ENCODE measurements at places on chromosomes 7 and 10.

DNA sequence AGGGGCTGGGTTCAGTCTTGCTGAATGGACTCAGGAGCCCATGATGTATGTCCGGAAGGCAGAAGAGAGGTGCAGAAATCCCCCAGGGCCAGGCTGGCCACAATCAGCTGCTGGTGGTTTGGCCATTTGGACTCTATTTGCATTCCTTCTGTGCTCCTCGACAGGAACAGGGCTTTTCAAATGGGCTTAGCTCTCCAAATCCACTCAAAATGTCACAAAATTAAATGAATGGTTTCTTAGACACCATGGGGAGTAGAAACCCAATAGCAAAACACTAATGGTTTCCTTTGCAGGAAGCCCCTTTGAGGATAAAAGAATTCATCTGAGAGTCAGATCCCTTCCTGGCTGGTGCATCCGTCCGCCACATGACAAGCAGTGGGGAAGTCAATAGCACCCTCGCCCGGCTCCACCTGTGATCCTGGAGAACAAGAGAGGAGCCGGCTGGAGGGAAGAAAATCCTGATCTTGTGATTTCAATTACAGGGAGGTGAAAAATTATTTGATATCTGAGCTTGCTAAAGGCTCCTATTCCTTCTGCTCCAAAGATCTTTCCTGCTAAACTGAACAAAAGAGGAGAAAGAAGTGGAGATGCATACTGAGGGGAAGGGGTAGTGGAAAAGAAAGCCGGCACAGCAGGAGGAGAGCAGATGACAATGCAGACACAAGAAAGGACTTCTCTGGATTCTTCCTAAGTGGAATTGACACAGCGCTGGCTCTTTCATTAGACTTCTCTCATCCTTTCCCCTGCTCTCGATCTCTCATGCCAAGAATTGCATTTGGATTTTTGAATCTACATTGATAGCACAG lies 190.7 kb downstream of the C7orf25 start:
- DNase-seq, result no peak

- DNase-seq, result no peak
Measured at GRCh38 chr7:38367301-38367890, 94.0 kb upstream of the TARP start.

DNA sequence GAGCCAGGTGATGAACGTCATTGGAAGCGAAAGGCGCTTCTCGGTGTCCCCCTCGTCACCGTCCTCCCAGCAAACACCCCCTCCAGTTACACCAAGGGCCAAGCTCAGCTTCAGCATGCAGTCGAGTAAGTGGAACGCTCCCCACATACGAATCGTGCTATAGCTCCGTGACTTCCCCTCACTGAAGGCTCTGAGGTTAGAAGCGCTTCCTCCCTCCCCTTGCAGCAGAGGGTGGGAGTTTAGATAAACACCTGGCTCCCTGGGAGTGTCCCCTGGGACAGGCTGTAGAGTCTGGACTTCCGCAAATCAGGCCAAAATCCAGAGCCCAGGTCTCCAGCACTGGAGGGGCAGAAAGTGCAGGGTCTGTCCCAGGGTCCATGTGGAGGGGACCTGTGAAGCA lies 105.0 kb upstream of the NPS start:
- DNase-seq, result no peak

DNA sequence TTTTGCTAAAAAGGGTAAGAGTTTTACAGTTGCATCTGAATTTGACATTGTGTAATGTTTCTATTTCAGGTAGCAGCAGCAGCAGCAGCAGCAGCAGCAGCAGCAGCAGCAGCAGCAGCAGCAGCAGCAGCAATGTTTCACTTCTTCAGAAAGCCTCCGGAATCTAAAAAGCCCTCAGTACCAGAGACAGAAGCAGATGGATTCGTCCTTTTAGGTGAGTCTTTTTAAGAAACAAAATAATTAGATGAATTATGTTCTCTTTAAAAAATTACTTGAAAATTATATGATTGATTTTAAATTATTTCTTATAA lies 32.6 kb downstream of the UMAD1 start:
- DNase-seq, result no peak

DNA sequence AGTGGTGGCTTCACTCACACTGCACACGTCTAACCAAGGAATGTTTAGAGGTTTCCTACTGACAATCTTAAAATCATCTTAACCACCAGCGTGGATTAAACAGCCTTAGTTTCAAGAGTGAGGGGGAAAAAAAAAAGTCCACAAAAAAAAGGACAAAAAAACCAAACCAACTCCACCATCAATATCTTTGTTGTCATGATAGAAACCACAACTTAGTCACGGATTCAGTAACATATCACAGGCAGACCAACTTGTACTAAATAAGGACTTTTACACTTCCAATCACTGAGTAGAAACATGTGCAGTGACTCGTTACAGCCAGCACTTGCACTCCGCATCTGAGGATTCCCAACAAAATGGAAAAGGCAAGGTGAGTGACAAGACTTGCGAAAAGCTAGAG lies 46.5 kb downstream of the FAM171A1 start:
- no peak for DNase-seq

DNA sequence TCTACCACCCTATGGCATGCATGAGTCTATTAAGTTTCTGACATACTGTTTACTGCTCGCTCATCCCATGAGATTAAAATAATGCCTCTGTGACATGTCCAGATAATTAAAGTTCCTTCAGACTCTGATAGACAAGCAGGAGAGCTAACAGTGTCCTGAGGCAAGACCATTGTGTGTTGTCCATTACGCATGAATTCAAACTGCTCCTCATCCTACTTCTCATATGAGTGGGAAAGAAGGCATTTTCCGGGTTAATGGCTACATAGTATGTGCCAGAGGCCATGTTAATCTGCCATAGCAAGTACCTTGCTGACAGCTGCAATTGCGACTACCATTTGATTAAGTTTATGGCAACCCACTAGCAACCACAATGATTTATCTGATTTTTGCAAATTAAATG lies 113.3 kb downstream of the GNAI1 start:
- DNase-seq, result no peak

DNA sequence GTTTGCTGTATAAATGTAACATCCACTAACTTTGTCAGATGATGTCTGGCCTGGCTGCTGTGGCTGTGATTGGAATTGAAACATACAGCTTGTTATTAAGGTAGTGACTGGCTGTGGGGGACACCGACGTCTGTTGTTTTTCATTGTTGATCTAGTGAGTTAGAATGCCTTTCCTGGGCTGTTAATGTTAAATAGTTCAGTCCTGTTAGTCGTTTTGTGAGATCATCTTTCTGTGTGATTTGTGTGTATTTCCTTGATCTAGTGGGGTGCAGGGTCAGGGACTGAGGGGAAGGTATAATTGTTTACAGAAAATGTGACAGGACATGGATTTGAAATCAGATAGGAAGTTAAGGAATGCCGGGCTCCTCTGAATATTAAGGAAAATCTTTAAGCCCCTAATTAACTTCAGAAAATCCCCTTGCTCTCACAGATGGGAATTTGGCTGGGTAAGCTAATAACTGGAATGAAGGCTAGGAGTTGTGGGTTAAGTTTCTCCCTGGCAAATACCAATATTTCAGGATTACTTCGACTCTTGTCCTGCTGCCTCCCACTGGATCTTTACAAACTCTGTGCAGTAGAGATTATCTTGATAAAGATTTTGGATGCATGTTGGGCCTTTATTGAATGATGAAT lies 163.1 kb downstream of the AUTS2 start:
- DNase-seq, result no peak

GRCh38 chr10:24722131-24722675 lies 1.5 kb downstream of the ARHGAP21 start:
- no peak for DNase-seq

- no peak for DNase-seq
Measured at GRCh38 chr7:43602256-43602655, 19.3 kb downstream of the STK17A start.

DNA sequence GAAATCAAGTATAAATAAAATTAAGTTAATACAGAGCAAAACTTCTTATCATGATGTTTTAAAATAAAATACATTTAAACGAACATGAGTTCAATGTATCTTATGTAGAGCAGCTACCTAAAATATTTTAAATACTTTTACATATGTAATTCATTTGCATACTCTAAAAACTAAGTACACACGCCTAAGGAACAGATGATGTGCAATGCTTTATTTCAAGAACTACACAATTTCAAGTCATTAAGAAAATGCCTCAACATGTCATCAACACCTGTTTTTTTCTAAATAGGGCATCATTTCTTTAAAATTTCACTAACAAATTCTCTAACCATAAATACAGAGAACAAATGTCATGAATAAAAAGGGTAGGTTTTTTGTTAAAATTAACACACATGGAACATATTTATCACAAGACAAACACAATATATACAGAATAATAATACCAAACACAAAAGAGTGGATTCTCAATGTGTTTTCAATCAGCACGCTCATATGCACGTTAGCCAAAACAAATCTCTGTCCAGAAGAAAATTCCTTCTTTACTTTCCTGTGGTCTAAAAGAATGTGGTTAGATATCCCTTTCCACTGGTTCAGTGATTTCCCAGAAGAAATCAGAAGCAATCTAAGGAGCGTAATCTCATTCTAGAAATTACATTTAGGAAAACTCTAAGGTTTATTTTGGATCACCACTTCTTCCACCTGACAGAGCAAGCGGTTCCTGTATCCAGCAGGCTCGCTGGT lies 73.0 kb upstream of the PFKP start:
- no peak for DNase-seq

GRCh38 chr7:143437578-143437977 lies 5.7 kb upstream of the TAS2R60 start:
- DNase-seq, result no peak

GRCh38 chr10:110815354-110816004 lies 56.2 kb upstream of the PDCD4 start:
- no peak for DNase-seq

GRCh38 chr10:77649333-77650331 lies 12.0 kb upstream of the KCNMA1 start:
- no peak for DNase-seq

- DNase-seq, result no peak
Measured at GRCh38 chr10:12321641-12322040, 27.7 kb upstream of the CAMK1D start.

DNA sequence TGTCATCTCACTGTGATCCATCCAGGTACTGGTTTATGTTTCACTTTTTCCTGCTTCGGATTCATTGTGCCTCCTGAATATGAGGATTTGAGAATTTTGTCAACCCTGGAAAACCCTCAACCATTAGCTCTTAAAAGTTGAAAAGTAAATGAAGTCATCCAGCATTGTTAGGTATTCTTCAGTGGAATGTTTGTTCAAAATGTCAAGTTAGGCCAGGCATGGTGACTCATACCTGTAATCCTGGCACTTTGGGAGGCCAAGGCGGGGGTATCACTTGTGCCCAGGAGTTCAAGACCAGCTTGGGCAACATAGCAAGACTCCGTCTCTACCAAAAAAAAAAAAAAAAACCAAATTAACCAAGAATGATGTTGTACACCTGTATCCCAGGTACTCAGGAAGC lies 222.1 kb downstream of the NSUN6 start:
- no peak for DNase-seq

- DNase-seq, result no peak
Measured at GRCh38 chr7:20358762-20359282, 28.1 kb downstream of the ITGB8 start.

- no peak for DNase-seq
Measured at GRCh38 chr10:132993271-132994184, 51.2 kb upstream of the CFAP46 start.

DNA sequence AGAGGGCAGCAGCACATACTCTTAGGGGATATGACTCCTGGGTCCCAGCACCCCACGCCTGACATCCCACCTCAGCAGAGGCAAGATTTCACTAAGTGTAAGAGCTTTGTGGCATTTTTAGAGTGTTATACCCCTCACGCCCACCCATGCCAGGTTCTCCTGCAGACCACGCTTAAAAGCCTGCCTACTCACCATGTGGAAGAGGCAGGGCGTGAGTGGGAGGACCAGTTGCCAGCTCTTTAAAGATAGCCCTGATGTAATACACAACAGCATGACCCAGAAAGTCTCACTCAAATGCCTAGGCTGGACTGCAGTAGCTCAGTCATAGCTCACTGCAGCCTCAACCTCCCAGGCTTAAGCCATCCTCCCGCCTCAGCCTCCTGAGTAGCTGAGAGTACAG lies 44.4 kb upstream of the CELF2 start:
- no peak for DNase-seq

DNA sequence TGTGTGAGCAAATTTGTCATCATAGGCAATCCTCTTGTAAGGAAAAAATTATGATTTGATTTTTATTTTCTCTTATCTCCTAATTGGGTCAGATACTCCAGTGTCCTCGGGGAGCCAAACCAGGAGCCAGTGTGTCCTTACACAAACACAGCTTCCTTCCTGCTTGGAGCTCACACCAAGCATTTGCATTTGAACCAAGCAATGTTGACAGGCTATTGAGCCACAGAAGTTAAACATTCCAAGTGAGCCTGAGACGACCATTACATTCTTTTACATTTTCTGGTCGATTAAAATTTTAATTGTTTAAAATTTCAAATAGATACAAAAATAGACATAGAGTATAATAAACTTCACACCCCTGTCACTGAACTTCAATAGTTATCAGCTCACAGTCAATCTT lies 194.8 kb downstream of the CFTR start:
- DNase-seq, result no peak

DNA sequence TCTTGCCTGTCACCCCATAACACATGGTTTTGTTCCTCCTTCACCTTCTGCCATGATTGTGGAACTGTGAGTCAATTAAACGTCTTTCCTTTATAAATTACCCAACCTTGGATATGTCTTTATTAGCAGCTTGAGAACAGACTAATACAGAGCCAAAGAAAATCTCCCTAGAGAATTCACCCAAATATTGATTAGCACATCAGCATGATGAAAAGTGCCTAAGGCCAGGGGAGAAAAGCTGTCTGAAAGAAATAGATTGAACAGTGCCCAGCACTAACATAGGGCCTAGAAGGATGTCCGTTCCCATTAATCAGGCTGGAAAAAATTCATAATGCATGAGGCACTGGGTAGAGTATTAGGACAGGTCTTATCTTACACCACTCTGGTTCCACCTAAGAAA lies 111.9 kb upstream of the CALN1 start:
- DNase-seq, result no peak

GRCh38 chr7:140153666-140154161 lies 23.1 kb downstream of the KDM7A start:
- no peak for DNase-seq

GRCh38 chr7:44046321-44047061 lies 2.0 kb downstream of the DBNL start:
- DNase-seq, result no peak

GRCh38 chr7:30922596-30922995 lies 10.9 kb downstream of the AQP1 start:
- no peak for DNase-seq

DNA sequence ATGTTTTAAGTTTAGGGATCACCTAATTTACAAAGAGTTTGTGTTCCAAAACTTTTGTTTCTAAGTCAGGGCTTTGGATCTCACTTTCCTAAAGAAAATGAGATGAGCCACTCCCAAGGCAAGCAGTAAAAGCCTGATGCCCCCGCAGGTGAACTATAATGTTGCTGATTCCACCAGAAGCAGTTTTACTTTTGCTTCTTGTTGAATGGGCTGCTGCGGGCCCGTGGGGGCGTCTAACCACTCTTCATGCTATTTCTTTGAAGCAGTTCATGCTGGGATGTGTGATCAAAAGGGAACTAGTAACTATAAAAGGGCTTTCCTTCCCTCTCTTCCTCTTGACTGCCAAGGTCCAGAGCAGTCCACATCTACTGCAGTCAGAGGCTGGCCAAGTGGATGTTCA lies 118.7 kb upstream of the NEBL start:
- DNase-seq, result no peak

Measured in stimulated activated CD4-positive, alpha-beta T cell treated with anti-CD3 and anti-CD28 coated beads, Interleukin-2, amount 100 ng/mL, for 48 hours (primary cell).